ENCODE measurements at places on chromosomes 13 and 19.

DNA sequence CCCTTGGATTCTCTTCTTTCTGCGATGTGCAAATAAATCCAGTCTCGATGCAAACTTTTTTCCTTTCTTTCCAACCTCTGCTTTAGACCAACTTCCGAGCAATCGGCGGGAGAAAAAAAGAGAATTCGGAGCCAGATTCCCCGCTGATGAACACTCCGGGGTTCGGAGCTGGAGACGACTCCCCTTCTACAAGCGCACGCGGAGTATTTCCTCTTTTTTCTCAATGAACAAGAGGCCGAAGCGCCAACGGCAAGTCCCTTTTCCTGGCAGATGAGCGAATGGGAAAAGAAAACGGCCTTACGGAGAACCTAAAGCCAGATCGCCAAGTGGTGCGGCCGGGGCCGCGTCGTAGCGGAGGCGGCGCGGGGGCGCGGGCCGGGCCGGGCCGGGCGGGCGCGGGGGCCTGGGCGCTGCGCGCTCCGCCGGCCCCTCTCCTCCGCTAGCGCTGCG, 250 bp downstream of the SPRY2 start:
- DNase-seq = peak; percentile 59

GRCh38 chr13:113422807-113423519, 30.3 kb downstream of the ADPRHL1 start:
- no peak for DNase-seq

GRCh38 chr13:109126178-109126577, 496.8 kb downstream of the MYO16 start:
- DNase-seq = no peak

DNA sequence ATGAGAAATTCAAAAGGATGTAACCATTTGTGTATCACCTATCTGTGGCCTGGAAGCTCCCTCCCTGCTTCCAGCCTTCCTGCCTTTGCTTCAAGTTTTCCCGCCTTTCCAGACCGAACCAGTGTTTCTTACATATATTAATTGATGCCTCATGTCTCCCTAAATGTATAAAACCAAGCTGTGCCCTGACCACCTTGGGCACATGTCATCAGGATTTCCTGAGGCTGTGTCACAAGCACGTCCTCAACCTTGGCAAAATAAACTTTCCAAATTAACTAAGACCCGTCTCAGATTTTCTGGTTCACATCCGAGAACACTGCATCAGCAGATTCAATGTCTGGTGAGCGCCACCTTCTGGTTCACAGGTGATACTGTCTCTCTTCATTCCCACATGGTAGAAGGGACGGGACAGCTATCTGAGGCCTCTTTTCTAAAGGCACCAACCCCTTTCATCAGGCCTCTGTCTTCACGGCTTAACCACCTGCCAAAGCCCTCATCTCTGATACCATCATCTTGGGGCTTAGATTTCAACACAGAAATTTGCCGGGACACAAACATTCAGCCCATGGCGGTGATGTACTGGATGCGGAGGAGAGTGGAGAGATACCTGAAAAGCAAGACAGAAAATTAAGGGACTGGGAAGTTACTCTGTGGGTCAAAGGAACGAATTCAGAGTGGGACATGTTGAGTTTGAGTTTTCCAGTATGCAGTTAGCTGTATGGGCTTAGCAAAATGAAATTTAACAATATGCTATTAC, 58.7 kb upstream of the PABPC3 start:
- DNase-seq = peak; percentile 43

DNA sequence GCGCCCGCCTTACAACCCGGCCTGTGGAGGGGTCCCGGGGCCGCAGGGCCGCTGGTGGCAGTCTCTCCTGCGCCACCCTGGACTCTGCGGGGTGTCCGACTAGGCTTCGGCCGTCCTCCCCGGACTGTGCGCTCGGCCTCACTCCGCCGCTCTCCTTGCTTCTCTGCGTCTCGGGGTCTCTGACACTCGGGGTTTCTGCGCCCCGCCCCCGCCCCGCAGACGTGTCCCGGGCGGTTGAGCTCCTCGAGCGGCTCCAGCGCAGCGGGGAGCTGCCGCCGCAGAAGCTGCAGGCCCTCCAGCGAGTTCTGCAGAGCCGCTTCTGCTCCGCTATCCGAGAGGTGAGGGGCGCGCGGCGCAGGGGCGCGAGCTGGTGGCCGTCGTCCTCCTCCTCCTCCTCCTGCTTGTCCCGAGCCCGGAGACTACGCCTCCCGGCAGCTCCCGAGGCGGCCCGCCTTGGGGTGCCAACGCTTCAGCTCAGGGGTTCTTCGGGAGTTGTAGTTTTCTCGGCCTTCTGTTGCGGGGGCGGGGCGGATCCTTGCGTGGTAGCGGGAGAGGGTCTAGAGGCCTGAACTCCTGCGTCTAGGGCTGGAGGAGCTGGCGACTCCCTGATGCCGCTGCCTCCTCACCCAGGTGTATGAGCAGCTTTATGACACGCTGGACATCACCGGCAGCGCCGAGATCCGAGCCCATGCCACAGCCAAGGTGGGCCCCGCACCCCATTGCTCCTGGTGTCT, 627 bp downstream of the LIN7B start:
- DNase-seq = peak; percentile 70

DNA sequence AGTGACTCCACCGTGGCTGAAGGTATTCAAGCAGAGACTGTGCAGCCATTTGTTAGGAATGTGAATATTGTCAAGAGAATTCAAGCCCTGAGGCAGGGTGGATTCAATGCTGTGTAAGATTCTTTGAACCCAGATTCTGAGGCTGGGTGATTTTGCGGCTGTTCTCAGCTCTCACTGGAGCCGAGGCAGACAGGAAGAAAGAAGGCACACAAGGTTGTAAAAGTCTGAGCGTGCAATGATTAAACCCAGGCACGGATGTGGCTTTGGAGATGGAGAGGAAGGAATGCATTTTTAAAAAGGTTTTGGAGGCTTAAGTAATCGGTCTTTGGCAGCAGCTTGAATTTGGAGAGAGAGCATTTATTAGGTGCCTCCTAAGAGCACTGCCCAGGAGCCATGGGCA, 187.9 kb downstream of the KATNAL1 start:
- DNase-seq = peak; percentile 20

DNA sequence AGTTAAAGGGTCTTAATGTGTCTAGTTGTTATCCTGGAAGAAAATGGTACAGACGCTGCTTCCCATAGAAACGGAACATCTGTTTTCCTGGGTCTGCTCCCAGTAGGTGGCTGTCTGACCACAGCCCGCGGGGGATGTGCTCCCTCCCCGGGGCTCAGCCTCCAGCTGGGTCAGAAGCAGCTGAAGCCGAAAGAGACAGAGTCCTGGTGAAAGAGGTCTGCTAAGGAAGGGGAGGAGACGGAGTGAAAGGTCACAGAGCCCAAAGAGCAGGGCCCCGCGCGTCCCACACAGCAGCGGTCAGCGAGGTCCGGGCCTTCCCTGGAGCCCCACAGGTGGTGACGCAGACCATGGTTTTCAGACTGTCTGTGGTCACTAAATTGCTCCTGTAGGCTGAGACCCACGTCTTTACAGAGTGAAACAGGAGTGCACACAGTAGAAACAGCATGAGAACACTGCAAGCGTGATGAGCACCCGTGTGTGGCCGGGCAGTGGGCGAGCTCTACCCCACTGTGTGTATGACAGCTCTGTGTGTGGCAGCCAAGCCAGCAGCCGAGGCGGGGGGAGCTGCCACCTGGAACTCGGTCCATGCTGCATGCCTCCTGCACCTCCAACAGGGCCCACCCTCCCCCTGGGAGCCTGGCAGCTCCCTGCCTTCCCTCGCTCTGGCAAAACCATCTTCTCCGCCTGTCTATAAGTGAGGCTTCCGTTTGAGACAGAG, 52.0 kb upstream of the C13orf46 start:
- DNase-seq = peak; percentile 75

- peak; percentile 7 for DNase-seq
Observed at GRCh38 chr13:45368571-45368970, 27.6 kb upstream of the TPT1 start.

GRCh38 chr19:23318143-23318542, 67.9 kb upstream of the ZNF724 start:
- DNase-seq = no peak

- peak; percentile 99 for DNase-seq
Observed at GRCh38 chr19:13537454-13537853, 31.2 kb upstream of the CACNA1A start.

Data from NCI-H69 (cell line).